Retinal pigment epithelial cell (primary cell): ENCODE measurements at places on chromosomes 2 and 18.

- no peak for DNase-seq
Measured at GRCh38 chr2:142574388-142574787, 303.1 kb upstream of the KYNU start.

GRCh38 chr2:129205766-129206165 lies 773.7 kb upstream of the RAB6C start:
- no peak for DNase-seq

GRCh38 chr2:39540414-39540813 lies 103.3 kb upstream of the MAP4K3 start:
- DNase-seq: no peak

GRCh38 chr18:49521216-49521835 lies 34.3 kb upstream of the C18orf32 start:
- DNase-seq: no peak

- no peak for DNase-seq
Measured at GRCh38 chr2:8563814-8564474, 117.9 kb upstream of the ID2 start.

- no peak for DNase-seq
Measured at GRCh38 chr2:28253543-28253942, 139.1 kb upstream of the FOSL2 start.

GRCh38 chr2:94759211-94759610 lies 112.0 kb upstream of the TEKT4 start:
- DNase-seq: no peak

DNA sequence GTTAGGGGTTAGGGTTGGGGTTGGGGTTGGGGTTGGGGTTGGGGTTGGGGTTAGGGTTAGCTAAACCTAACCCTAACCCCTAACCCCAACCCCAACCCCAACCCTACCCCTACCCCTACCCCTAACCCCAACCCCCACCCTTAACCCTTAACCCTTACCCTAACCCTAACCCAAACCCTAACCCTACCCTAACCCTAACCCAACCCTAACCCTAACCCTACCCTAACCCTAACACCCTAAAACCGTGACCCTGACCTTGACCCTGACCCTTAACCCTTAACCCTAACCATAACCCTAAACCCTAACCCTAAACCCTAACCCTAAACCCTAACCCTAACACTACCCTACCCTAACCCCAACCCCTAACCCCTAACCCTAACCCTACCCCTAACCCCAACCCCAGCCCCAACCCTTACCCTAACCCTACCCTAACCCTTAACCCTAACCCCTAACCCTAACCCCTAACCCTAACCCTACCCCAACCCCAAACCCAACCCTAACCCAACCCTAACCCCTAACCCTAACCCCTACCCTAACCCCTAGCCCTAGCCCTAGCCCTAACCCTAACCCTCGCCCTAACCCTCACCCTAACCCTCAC lies 24.1 kb upstream of the RABL2A start:
- DNase-seq: no peak

DNA sequence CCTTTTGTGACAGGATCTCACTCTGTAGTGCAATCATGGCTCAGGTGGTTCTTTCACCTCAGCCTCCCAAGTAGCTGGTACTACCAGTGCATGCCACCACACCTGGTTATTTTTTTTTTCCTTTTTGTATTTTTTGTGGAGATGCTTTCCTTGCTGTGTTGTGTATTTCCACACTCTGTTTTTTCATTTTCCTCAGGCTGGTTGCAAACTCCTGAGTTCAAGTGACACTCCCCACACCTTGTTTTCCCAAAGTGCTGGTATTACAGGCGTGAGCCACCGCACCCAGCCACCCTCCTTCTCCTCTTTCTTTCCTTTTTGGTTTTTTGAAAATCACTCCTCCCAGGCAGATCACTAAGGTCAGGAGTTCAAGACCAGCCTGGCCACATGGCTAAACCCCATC lies 65.0 kb downstream of the MYCN start:
- DNase-seq: no peak

- DNase-seq: no peak
Measured at GRCh38 chr2:84458551-84459017, 496 bp downstream of the SUCLG1 start.

- no peak for DNase-seq
Measured at GRCh38 chr2:221434142-221434541, 138.0 kb downstream of the EPHA4 start.

DNA sequence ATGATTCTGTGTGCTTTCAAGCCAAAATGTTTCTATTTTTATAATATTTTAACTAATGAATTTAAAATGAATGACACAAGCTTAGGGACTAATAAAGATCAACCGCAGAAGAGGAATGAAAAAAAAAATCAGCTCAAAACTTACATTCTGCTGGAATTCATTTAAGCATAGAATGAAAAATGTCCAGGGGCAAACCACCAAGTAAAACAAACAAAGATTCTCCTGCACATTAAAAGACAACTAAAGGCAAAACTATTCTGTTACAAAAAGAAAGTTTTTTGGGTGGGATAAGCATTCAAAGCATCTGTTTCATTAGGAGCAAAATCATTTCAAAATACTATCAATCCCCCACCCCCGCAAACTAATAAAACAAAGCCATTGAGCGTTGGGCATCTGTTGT lies 99.3 kb upstream of the SOX11 start:
- no peak for DNase-seq

DNA sequence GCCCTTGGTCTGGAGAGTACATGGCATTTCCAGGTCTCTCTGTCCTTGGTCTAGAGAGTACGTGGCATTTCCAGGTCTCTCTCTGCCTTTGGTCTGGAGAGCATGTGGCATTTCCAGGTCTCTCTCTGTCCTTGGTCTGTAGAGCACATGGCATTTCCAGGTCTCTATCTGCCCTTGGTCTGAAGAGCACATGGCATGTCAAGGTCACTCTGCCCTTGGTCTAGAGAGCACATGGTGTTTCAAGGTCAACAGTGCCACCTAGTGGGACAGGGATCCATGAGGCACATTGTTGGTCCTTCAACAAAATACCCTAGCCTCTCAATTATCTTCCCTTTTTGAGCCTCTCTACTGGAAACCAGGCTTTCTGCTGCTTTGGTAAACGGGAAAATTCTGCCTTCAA lies 250.2 kb downstream of the OTX1 start:
- DNase-seq: no peak

DNA sequence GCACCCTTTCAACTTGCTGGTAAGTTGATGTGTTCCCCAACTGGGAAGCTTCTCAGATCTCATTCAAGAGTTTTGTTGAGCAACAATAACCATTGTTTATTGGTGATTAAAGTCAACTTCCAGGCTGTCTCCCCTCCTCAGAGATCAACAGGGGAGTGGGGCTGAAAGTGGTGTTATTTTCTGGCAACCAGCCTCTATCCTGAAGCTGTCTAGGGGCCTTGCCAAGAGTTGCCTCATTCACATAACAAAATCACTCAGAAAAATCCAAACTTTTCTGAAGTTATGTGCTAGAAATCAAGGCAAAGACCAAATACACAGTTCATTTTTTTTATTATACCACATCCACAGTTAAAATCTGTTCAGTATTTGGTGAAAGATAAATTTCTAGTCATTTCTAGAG lies 788.4 kb downstream of the LRRTM4 start:
- no peak for DNase-seq

DNA sequence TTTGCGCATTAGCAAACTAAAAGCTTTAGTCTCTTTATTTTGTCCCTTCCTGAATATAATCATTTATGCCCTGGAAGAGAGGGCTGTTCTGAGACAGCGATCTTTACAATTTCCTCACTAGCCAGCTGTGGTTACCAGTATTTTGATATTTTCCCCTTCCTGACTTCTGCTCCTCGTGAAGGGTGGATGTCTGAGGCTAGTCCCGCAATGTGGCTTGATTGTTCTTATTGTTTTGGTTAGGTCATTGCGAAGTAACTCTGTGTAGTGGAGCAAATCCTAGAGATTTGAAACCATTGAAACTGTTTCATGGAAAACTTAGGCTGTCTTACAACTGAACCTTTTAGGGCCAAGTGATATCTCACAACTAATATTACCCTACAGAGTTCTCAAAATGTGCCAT lies 2.4 kb downstream of the MRPL33 start:
- no peak for DNase-seq

DNA sequence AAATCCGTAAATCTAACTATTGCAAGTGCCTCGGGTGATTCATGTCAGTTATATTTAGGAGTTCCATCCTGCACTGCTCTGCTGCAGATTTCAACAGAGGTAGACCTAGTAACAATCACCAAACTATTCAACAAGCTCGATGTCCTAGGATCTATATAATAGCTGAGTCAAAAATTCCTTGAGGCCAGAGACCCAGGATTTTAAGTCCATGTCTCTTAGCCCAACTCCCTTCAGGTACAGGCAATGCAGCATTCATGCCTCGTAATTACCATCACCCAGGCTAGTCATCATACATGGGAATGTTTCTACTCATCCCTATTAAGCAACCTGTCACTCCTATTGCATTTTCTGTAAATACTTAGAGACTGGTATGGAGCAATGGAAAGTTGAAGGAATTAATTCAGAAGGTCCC lies 729 bp downstream of the TM4SF20 start:
- no peak for DNase-seq

GRCh38 chr2:120517751-120518469 lies 172.0 kb downstream of the INHBB start:
- no peak for DNase-seq

DNA sequence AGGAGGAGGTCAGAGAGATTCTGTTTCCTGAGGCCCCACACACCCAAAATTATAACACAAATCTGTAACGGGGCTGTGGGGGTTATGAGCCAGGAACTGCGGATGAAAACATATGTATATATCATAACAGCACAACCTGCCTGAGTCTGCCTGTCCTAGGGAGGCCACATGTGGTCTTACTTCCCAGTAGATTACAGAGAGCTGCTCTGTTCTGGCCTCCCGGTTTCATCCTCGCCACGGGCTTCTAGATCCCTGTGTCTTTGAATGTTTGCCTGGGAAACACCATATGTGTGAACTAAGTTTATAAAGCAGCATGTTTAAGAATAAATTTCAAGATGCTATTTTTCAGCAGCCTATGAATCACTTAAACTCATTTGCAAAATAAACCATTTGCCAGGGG lies 124.0 kb downstream of the TMEM200C start:
- no peak for DNase-seq

GRCh38 chr2:217959723-217960122 lies 43.1 kb downstream of the TNS1 start:
- DNase-seq: no peak

- DNase-seq: no peak
Measured at GRCh38 chr2:42129487-42129852, 39.7 kb upstream of the EML4 start.

GRCh38 chr2:168742258-168742932 lies 60.0 kb upstream of the NOSTRIN start:
- DNase-seq: no peak

- no peak for DNase-seq
Measured at GRCh38 chr18:32289483-32290075, 99.7 kb downstream of the MEP1B start.

DNA sequence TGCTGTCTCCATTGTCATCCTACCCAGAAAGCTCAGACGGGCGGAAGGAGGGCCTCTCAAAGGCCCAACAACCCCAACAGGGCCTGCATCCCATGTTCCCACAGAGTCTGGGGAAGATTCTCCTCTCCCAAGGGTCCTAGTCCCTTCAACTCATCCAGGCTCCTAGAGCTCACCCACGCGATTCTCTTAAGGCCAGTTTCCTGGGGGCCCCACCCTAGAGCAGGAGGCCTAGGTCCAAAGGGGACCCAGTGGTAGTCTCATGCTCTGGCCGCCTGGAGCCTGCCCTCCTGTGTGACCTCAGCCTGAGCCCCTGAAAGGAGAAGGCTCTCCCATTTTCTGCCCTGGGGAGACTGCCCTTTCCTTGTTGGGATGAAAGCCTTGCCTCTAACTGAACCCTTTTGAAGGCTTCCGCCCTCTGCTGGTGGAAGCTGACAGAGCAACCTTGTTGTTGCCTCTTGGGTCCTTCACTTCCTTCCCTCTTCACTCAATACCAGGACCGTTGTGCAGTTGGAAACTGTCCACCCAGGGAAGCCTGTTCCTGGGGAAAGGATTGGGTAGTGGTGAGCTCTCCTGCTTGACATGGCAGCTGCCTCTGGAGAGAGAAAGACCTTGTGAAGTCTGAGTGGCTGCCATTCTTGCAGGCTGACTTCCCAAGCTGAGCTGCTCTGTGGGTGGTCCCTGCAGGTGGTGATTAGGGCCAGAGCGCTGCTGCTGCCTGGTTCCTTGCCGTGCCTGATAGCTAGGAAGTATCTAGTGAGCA lies 86.0 kb upstream of the ALPP start:
- DNase-seq: peak; percentile 3

- no peak for DNase-seq
Measured at GRCh38 chr2:227152093-227152766, 11.8 kb downstream of the COL4A4 start.

DNA sequence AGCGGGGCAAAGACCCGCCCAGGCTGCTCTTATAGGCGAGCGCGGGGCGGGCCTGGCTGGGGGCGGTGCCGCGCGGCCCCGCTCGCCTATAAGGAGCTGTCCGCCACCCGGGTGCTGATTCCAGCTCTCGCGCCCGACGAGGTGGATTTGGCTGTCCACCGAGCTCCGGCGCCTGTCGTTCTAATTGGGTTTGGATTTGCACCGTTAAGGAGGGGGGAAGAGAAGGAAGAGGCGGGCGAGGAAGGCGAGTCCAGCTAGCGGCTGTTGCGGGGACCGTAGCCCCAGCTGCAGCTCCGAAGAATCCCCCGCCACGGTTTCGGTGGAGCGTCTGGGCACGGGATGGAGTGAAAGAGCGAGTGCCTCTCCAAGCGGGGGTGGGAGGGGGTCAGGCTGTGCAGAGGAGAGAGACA lies at the start of gene CNTNAP5:
Gene CNTNAP5, plus strand, starts transcription at position 117 of the 410 bp plus-strand sequence. CDS start 364 bp downstream, outside the sequence.
- no peak for DNase-seq

GRCh38 chr2:134282629-134283400 lies 28.9 kb downstream of the MGAT5 start:
- DNase-seq: no peak

DNA sequence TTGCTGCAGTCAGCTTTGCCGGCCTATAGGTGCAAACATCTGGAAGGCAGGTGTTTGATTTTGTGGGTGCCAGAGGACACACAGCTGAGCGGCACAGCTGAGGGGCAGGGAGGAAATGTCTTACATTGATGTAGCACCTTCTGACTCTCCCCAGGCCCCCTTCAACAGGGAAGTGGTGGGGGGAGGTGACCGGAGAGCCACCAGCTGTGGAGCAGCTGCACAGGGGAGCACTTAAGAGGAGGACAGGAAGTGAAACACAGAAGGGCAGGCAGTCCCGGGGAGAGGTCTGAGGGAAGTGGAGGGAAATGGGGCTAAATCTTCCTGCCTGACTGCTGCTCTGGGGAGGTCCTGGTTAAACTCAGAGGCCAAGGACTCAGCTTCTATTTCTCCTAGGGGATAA lies 409.1 kb downstream of the TNS1 start:
- DNase-seq: no peak

DNA sequence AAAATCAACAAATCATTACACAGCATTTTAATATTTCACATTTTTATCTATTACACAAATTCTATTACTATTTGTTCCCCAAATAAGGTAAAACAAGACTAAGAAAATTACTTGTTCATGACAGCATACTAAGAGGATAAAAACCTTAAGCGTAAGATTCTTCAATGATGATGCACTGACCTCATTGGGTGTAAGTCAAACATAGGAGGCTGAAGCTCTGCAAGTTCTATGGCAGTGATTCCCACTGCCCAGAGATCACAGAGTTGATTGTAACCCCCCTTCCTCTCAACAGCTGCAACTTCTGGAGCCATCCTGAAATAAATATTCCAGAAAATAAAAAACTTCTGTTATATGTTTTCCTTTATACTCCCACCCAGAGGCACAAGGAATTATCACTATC lies 82.2 kb upstream of the CDKL4 start:
- DNase-seq: no peak
